ENCODE measurements at places on chromosomes 11 and 22. TPM values are rescaled to one million over a fixed set of nuclear protein-coding genes. Genes with fewer than 3 reads are reported as not detected.

RIBC2 gene
- not detected for total RNA-seq

SLC17A6 gene
- not detected for total RNA-seq

LIF gene
- 0.54 TPM for total RNA-seq

MGAT3 gene
- 3.9 TPM for total RNA-seq

ATG16L2 gene
- 16.8 TPM for total RNA-seq

SMIM38 gene
- total RNA-seq: not detected

NRIP3 gene
- total RNA-seq: 1.0 TPM

FDX1 gene
- 21.7 TPM for total RNA-seq

KLHDC7B gene
- not detected for total RNA-seq

OPCML gene
- 0.59 TPM for total RNA-seq

MS4A3 gene
- total RNA-seq: not detected

OR2AG2 gene
- total RNA-seq: not detected

FZD4 gene
- total RNA-seq: 26.9 TPM

C11orf91 gene
- total RNA-seq: not detected

BCO2 gene
- 151 TPM for total RNA-seq

TSGA10IP gene
- total RNA-seq: not detected

TRIM49 gene
- total RNA-seq: not detected

TRPM5 gene
- not detected for total RNA-seq

TCN2 gene
- 13.4 TPM for total RNA-seq

CD3G gene
- not detected for total RNA-seq

SAA2 gene
- 1.3 TPM for total RNA-seq

KRTAP5-7 gene
- total RNA-seq: not detected

NAALADL1 gene
- 3.1 TPM for total RNA-seq

GPR83 gene
- total RNA-seq: 0.27 TPM

IGLL1 gene
- not detected for total RNA-seq

TRIM48 gene
- not detected for total RNA-seq

APLNR gene
- 15.4 TPM for total RNA-seq

TEX12 gene
- total RNA-seq: not detected

MCHR1 gene
- total RNA-seq: 0.54 TPM

DAGLA gene
- 4.2 TPM for total RNA-seq

FREY1 gene
- total RNA-seq: not detected

FOLR1 gene
- 0.94 TPM for total RNA-seq

CD3D gene
- 0.62 TPM for total RNA-seq

CNTF gene
- 0.73 TPM for total RNA-seq

OR5J2 gene
- total RNA-seq: not detected
